ENCODE measurements at places on chromosomes 3 and 15.

DNA sequence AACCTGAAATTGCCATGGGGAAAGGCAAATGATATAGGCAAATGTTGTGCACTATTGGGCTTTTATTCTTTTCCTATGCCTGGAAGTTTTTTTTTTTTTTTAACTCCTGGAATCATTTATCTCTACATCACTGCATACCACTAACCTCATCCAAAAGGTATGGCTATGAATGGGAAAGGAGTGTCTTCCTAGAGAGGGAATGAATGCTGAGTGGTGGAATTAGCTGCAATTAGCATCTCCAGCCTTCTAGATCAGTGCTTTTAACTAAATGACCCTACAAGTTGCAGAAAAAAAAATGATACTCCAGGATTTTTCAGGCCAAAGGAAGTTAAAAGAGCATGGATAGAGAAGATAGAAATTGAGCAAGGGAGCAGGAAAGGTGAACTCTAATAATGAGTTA is 429.8 kb upstream of the PDZRN3 start:
- DNase-seq = no peak

- no peak for DNase-seq
Observed at GRCh38 chr3:177881351-177881750, 654.9 kb upstream of the KCNMB2 start.

- DNase-seq = no peak
Observed at GRCh38 chr15:85618956-85619491, 175.7 kb downstream of the KLHL25 start.

GRCh38 chr3:55725681-55726500 is 238.8 kb upstream of the WNT5A start:
- no peak for DNase-seq

GRCh38 chr15:45842151-45842550 is 207.3 kb downstream of the SQOR start:
- no peak for DNase-seq

DNA sequence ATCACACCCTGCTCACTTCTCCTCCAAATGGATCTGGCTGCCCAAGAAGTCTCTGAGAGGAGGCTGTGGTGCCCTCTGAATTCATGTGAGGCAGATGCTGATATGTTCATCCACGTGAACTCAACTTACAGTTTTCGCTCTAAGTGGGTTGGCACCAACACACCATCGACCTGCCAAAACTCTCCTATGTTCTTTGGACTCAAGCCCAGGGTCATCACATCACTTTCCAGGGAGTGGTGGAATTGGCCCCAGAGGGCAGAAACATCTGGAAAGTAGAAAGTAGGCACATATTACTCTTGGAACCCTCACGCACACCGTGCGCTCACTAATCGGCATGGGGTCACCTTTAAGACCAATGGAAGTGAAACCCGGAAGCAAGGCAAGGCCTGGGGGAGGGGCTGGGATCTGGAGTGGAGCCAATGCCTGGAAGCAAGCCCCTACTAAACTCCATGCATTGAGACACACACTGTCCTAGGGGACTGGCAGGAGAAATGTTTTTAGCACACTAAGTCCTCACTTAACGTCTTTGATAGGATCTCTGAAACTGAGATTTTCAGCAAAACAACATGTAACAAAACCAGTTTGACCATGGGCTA is 41.4 kb downstream of the SSUH2 start:
- no peak for DNase-seq

DNA sequence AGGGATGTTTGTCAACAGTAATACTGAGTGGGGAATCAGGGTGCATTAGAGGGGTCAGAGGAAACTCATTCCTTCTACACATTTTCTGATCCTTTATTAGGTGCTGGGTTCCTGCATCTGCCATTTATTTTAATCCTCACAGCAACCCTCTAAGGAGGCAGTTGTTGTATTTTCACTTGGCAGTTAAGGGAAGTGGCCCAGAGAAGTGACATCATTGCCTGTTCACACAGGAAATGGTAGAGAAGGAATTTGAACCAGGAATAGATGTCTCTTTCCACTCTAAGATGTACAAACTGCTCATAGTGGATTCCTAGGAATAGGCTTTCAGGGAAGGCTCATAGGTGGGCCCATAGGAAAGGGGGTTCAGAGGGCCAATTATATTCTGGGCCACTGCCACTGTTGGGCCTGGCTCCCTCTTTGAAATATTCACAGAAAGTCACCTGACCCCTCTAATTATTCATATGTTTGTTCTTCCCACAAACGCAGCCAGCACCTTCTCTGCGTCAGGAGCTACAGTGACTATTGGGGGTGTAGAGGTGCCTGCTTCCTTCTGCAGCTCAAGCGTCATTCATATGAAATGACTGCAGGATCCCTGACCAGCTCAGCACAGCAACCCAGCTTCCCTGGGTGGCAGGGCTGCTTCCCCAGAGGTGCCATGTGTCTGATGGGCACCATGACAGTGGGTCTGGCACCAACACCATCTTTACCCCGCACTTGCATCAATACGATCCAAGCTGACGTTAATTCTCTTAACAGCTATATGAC is 163.9 kb upstream of the SMAD3 start:
- peak; percentile 16 for DNase-seq

GRCh38 chr15:65801229-65801805 is 9.2 kb upstream of the DENND4A start:
- no peak for DNase-seq

DNA sequence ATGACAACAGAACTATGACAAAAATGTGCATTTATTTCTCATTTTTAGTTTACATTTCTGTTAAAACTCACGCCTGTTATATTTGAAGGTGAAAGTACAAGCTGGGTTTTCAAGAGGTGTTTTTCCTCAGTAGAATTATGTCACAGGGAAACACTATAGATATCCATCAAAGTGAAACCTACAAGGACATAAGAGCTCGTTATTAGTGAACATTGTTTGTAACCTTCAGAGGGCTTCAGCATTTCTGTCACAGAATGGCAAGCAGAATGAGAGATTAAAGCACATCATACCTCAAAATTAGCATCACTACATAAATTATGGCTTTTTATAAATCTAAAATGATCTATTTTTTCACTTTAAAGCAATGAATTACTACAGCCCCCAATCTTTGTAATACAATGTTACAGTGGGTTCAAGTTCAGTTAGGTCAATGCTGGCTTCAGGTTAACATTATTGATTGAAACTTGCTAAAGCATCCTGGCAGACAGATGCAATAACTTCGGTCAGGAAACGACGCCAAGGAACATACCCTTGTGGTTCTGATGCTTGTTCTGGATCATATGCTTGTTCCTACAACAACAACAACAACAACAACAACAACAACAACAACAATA is 405.6 kb downstream of the CADM2 start:
- DNase-seq = no peak

GRCh38 chr3:165081183-165081582 is 2.9 kb upstream of the SI start:
- no peak for DNase-seq

DNA sequence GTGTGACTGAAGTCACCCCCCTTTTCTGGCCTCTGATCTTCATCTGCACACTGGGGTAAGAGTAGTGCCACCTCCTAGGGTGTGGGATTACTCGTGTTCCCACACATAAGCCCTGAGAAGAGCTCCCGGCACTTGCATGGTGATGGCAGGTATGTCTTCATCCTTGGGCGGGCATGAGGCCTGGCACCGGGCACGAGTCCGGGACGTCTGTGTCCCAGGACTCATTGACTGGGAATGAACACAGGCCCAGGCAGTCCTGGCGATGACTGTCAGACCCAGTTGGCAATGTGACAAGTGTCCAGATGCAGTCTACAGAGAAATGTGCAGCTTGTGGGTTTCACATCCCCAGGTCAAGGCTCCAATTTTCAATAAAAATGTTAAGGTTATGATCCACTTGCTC is 78.9 kb downstream of the TBC1D2B start:
- no peak for DNase-seq

DNA sequence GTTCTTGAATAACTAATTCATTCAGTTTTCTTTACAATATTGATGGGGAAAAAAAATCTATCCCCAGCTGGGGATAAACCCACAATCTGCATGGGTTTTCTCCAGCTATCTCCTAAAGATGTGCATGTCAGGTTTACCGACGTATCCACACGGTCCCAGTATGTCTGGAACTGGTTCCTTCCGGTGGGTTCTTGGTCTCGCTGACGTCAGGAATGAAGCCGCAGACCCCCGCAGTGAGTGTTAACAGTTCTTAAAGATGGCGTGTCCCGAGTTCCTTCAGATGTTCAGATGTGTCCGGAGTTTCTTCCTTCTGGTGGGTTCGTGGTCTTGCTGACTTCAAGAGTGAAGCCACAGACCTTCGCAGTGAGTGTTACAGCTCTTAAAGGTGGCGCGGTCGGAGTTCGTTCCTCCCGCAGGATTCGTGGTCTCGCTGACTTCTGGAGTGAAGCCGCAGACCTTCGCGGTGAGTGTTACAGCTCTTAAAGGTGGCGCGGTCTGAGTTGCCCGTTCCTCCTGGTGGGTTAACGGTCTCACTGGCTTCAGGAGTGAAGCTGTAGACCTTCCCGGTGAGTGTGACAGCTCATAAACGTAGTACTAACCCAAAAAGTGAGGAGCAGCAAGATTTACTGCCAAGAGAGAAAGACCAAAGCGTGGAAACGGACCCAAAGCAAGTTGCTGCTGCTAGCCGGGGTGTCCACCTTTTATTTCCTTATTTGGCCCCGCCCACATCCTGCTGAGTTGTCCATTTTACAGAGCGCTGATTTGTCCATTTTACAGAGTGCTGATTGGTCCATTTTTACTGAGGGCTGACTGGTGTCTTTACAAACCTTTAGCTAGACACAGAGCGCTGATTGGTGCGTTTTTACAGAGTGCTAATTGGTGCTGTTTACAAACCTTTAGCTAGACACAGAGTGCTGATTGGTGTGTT is 195.1 kb upstream of the NR2F2 start:
- DNase-seq = no peak

GRCh38 chr3:182879031-182879611 is 85.8 kb downstream of the ATP11B start:
- no peak for DNase-seq

All from glomerular endothelial cell (primary cell).